Inflammatory macrophage treated with lipopolysaccharide for 4 hours (primary cell): ENCODE measurements at places on chromosomes 5 and 9.

DNA sequence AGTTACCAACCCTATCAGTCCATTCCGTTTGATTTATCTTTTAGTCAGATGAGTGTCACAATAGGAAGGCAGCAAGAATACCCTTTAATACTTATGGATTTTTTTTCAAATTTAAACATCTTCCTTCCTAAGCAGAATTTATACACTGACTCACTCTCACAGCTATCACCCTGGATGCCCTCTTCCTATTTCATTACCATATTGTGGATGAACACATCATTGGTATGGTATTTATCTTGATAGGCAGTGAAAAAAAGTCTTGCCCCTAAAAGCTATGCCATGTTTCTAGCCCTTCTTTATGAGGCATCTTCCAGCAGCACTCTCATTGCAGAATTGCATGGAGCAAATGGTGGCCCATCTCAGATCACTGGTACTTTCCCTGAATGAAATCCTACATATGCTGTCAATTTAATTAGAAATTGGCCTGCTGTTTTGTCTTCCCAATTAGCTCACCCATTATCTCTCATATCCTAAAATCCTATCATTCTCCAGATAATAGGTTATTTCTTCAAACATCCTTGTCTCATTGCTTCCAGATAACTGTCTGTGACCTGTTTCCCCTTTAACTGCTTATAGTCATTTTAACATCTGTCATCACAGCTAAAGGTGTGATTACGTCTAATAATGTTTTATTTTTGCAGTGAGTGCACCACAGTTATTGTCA, 433.5 kb upstream of the POU5F2 start:
- no peak for DNase-seq

GRCh38 chr9:134919303-134919702, 1.6 kb upstream of the FCN1 start:
- peak; percentile 74 for DNase-seq

- DNase-seq: no peak
Measured at GRCh38 chr5:157451806-157452205, 8.2 kb upstream of the NIPAL4 start.

GRCh38 chr9:100222674-100223073, 123.6 kb downstream of the INVS start:
- DNase-seq: peak; percentile 14

DNA sequence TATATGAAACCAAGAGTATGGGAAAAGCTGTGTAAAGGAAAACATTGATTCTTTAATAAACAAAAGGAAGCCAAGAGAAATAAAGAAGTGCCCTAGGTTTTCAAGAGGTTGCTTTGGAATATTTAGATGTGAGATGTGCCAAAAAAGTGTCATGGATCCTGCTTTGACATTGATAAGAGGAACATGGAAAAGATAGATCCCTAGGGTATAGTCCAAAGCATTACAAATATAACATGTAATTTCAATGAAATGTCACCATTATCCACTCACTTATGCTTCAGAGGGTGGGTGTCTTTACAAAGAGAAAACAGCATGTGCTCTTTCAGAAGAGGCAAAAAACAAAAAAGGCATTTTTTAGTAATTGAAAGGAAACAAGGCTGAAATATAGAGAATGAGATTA, 1196.7 kb downstream of the EFNA5 start:
- DNase-seq: no peak

- DNase-seq: no peak
Measured at GRCh38 chr9:121398374-121398773, 28.3 kb upstream of the STOM start.
